ENCODE measurements at places on chromosomes 16 and 17. TPM values are rescaled to one million over a fixed set of nuclear protein-coding genes. Genes with fewer than 3 reads are reported as not detected.

Gene PRCD
- 2.1 TPM for total RNA-seq

Gene ASPHD1
- total RNA-seq, result 17.8 TPM

DNA sequence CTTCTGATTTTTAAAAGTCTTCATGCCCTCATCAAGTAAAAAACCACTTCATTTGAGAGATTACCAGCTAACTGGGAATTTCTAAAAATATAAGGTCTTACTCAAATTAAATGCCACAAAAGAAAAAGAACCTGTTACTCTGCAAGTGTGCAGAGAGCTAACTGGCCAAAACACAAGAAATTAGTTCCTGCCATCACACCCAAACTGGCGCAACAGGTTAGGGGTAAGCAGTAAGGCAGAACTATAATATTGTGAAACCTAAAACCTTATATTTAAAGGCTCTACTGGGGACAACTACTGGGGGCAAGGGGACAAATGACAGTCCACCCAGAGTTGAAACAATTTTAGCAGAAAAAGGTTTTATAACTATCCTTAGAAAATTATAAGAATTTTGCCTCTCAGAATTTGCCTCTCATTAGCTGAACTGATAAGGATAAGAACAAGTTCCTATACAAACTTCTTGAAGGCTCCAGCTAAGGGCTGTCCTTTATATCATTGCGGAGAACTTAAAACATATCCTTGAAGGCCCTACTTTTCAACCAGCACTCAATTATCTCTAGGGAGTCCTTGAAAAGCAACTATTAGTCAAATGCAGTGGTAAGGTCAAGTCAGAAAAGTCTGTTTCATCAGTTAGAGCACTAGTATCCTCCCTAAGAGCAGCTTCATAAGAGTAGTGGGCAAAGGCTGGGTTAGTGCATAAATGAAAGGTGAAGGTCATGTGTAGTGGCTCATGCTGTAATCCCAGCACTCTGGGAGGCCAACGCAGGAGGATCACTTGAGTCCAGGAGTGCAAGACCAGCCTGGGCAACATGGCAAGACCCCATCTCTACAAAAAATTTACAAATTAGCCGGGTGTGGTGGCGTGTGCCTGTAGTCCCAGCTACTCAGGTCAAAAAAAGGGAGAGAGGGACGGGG is 31.5 kb downstream of the SMURF2 start:
- H3K27ac ChIP-seq, result no peak overlapping the region
- H3K27me3 ChIP-seq, result no peaks in the 10 kb centered on the region
- no peaks in the 10 kb centered on the region for H3K36me3 ChIP-seq
- no peaks in the 10 kb centered on the region for H3K4me1 ChIP-seq
- no peak for DNase-seq

- no peaks in the 10 kb centered on the region for H3K27me3 ChIP-seq
- no peak overlapping the region for H3K27ac ChIP-seq
- no peak for DNase-seq
- H3K36me3 ChIP-seq, result no peaks in the 10 kb centered on the region
- H3K4me1 ChIP-seq, result peaks cover 3% of the 10 kb centered on the region
Measured at GRCh38 chr17:82964851-82965341, 114.5 kb upstream of the METRNL start.

Gene NGFR
- total RNA-seq, result 8.1 TPM

DNA sequence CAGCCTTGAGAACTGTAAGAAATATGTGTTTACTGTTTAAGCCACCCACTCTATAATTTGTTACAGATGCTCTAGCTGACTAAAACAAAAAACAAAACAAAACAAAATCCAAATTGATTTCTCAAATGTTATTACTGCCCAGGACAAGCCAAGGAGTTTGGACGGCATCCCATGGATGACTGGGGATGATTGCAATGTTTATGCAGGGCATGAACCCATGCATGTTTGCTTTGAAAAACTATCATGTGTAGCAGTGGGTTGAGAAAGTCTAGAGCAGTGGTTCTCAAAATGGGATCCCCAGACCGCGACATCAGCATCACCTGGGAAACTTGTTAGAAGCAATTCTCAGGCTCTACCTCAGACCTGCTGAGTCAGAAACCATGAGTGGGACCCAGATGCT is 223.2 kb upstream of the PSMD7 start:
- no peak overlapping the region for H3K27ac ChIP-seq
- no peak for DNase-seq
- H3K36me3 ChIP-seq, result no peaks in the 10 kb centered on the region
- H3K4me3 ChIP-seq, result no peak overlapping the region
- H3K27me3 ChIP-seq, result no peaks in the 10 kb centered on the region

DNA sequence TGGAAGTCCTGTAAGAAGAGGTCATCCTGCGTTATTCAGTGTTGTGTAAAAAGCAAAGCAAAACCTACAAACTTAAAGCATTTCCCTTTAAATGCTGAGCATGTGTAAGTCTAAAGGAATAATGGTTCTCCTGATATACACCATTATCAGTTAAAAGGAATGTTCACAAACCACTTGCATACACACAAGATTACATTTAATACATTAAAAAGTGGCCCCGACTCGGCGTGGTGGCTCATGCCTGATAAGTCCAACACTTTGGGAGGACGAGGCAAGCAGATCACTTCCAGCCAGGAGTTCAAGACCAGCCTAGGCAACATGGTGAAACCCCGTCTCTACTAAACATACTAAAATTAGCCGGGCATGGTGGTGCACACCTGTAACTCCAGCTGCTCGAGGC is 30.5 kb downstream of the CPPED1 start:
- H3K27me3 ChIP-seq, result no peaks in the 10 kb centered on the region
- H3K36me3 ChIP-seq, result no peaks in the 10 kb centered on the region
- H3K4me1 ChIP-seq, result no peaks in the 10 kb centered on the region

- H3K4me3 ChIP-seq, result no peak overlapping the region
- H3K4me1 ChIP-seq, result no peaks in the 10 kb centered on the region
- DNase-seq, result no peak
- no peak overlapping the region for H3K27ac ChIP-seq
Measured at GRCh38 chr17:9549215-9549614, 26.4 kb downstream of the STX8 start.

Gene KRT20
- not detected for total RNA-seq

GRCh38 chr17:57096472-57097202 is 11.6 kb downstream of the AKAP1 start:
- H3K27ac ChIP-seq, result 0 out of 2 replicates have a peak overlapping the region, but pooled peaks have one; percentile 9
- H3K27me3 ChIP-seq, result no peaks in the 10 kb centered on the region
- DNase-seq, result no peak
- H3K4me1 ChIP-seq, result peaks cover 15% of the 10 kb centered on the region

DNA sequence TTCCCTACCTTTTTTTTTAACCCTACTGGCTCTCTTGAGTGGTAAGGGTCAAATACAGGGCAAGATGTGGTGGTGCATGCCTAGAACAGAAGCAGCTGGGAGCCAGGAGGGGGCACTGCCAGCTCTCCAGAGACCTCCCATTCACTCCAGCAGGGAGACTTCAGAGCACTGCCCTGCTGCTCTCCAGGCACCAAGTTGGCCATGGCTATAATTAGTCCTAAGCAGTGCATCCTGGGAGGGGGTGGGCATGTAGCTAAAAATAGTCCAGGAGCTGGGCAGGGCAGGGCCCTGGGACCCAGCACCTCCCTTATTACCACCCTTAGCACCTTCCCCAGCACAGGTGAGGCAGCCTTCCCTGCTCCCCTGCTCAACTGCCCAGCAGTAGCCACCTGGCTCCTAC is 3.5 kb downstream of the CORO6 start:
- H3K27me3 ChIP-seq, result peaks cover 68% of the 10 kb centered on the region
- no peaks in the 10 kb centered on the region for H3K36me3 ChIP-seq
- no peak overlapping the region for H3K27ac ChIP-seq

Gene CMTM2
- total RNA-seq, result not detected
